ENCODE measurements at places on chromosomes 7 and 10.

DNA sequence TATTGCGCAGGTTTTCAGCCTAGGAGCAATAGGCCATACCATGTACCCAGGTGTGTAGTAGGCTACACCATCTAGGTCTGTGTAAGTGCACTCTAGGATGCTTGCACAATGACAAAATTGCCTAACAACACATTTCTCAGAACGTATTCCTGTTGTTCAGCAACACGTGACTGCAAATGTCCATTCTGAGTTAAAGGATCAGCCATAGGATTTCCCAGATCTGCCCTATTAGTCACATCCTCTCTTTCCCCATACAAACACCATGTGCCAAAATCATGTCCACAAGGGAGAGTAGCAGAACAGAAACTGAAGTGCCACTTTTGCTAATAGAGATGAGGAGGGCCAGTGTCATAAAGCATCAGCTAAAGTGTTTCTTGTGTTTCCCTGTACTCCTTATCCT, 42.6 kb upstream of the AMPH start:
- peak; percentile 99 for DNase-seq

DNA sequence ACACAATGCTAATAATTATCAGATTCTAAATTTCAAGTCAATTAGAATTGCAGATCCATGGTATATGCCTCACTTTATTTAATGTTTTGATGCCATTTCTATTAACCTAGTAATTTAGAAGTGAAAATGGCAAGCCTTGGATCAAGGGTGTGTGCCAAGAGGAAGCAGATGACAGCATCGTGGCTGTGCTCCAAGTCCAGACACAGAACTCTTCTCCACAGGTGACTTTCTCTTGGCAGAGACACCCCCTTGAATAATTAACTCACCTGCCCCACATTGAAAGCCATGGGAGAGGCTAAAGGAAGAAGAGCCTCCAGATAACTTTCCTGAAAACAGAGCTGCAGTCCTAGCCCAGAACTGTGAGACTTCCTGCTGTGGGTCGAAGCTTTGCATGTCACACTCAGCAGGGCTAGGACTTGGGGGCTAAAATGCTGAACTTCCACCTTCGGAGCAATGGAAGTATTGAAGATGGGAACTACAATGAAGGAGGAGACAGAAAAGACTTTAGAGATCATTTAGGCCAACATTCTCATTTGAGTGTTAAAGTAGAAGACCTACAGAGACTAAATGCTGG, 996 bp upstream of the C10orf90 start:
- DNase-seq, result no peak

- no peak for DNase-seq
These were observed 12.9 kb upstream of the HOXA2 start for GRCh38 chr7:27115221-27116026.

DNA sequence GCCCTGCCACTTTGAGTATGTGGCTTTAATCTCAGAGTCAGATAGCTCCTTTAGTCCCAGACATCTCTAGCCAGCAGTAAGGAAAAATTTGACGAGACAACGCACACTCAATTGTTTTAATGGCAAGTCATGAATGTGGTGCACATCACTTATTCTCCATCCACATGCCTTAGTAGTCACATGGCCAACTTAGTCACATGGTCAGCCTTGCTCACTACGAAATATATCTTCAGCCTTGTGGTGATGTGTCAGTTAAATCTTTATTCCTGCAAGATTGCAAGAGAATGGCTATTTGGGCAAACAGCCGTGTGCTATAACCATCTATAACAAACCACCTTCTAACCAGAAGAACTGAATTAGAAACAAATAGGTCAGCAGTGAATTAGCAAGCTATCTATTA, 871.1 kb upstream of the CELF2 start:
- DNase-seq, result no peak

DNA sequence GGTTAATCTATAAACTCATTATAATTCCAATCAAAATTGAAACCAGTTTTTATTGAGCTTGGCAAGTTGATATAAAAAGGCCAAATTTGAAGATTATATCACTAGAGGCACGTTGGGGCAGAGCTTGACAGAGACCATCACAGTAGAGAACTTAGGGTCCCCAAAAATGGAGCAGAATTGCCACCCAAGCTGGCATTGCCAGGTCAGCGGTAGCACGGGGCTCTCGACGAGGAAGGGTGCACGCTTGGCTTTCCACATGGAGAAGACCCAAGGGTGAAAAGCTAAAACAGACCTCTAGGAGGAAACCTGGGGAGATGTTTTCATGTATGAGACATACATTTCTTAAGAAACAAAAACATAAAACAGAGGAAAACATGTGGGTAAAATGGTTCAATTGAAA, 4.3 kb upstream of the JAKMIP3 start:
- no peak for DNase-seq

GRCh38 chr10:73226663-73227062, 20.4 kb downstream of the DNAJC9 start:
- DNase-seq, result no peak

DNA sequence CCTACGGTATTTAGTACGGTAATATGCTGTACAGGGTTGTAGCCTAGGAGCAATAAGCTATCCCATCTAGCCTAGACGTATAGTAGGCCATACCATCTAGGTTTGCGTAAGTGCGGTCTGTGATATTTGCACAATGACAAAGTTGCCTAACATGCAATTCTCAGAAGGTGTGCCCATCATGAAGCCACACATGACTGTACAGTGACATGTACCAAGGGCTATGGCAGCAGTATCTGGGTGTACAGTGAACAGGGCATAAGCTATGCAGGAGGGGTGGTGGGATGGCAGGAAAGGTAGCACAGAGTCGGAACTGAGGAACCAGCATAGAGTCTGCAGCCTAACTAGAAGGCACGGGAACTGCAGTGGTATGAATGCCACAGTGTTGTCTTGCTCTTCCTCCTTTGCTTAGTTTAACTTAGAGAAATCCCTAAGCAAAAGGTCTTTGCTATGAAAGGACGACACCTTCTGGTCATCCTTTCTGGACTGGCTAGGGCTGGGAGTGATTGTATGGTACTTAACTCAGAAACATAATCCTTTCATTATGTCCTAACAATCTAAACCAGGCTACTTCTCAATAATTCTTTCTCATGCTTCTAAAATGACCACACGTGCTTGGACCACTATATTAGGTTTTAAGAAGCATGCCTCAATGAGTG, 93.5 kb downstream of the DYNC1I1 start:
- DNase-seq, result no peak

- peak; percentile 4 for DNase-seq
These were observed 130.7 kb downstream of the ADRA2A start for GRCh38 chr10:111207500-111207899.

DNA sequence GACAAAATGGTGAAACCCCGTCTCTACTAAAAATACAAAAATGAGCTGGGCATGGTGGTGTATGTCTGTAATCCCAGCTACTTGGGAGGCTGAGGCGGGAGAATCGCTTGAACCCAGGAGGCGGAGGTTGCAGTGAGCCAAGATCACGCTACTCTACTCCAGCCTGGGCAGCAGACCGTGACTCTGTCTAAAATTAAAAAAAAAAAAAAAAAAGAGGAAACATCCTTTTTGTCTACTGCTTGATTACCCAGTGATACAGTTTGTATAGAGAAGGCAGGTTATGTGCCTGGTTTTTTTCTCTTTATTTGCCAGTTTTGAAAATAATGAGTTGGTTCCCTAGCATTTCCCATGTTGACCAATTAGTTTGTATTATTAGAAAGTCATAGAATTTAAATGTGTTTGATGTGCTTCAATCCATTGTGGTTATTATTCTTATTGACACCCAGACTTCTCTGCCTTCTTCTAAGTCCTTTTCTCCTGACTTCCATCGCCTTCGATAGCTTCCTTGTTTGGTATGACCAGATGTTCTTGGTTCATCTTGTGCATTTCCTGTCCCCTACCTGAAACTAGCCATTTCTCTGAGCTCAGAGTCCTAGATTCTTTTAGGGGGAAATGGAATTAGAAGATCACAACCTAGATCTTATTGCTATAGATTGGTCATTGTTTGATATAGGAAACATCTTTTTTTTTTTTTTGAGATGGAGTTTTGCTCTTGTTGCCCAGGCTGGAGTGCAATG, 43.2 kb downstream of the VKORC1L1 start:
- no peak for DNase-seq

- no peak for DNase-seq
These were observed 315.3 kb downstream of the LHFPL3 start for GRCh38 chr7:104643587-104644217.

GRCh38 chr7:88155756-88156155, 64.1 kb downstream of the SRI start:
- DNase-seq, result no peak

GRCh38 chr7:151306860-151307259, 34.8 kb upstream of the NUB1 start:
- no peak for DNase-seq

DNA sequence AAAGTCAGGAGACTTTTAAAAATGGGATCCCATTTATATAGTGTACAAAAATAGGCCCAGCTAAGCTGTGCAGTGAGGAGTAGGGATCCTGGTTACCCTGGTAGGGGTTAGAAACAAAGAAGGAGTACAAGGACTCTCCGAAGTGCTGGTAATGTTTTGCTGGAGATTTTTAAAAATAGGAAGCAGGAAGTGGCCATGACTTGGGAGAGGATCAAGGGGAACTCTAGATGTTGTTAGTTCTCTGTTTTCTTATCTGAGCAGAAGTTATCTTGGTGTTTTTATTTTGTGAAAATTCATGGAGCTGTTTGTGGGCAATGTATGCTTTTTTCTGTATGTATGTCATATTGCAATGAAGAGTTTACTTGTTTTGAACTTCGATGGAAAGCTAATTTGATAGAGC, 373.9 kb downstream of the SFMBT2 start:
- peak; percentile 37 for DNase-seq

- no peak for DNase-seq
These were observed 44.0 kb downstream of the ASB4 start for GRCh38 chr7:95529701-95530100.

DNA sequence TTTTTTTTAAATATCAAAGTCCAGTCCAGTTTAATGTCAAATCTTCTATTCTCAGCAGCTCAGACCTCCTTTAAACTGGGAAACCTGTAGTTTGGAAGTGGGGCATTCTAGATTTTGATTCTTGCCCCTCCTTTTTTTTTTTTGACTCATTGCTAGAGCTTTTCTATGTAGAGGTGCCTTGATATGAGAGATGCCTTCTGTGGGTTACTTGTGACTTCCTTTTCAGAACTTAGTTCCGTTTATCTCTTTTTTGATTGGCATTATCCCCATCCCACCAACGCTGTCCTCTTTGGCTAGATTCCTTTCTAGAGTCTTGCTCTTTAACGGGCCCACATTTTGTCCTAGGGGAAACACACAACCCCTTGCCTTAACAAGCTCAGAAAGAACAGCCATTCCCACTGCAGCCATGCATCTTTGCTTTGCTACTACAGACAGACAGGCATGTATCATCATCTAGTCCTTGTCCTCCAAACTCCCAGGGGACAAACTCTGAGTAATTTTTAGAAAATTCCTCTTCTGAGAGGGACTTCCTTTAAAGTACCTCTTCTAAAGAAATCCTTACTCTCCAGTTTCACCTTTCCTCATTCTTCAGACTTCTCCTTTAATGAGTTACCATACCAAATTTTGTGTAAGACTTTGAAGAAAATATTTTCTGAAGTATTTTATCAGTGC, 153.6 kb downstream of the PHF14 start:
- DNase-seq, result no peak

GRCh38 chr10:14552015-14552414, 221.3 kb upstream of the FRMD4A start:
- peak; percentile 34 for DNase-seq

- DNase-seq, result no peak
These were observed 51.2 kb upstream of the TMEM229A start for GRCh38 chr7:124084024-124084423.

DNA sequence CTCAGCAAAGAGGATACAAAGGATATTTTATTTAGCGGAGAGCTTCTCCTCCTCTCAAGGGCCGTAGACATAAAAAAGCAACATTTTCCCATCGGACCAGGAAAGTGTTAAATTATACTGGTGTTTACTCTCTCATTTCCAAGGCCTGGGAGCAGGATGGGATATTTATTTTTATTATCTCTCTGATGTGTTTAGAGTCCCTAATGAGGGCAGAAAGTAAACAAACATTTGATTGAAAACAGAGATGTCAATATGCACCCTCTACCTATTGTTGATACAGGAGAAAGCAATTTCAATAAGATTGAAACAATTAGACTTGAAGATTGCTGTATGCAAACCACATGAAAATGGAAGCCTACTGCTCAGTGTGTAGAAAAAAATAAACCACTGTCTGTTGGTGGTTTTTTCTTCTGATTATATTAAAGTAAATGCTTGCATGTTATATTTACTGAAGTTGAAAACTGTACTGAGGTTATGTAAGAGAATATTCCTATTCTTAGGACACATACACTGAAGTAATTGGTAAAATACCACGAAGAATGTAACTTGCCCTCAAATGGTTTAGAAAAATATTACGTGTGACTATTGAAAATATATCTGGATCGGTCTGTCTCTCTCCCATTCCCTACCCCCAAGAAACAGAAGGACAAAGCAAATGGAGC, 59.3 kb downstream of the ATXN7L1 start:
- DNase-seq, result no peak

DNA sequence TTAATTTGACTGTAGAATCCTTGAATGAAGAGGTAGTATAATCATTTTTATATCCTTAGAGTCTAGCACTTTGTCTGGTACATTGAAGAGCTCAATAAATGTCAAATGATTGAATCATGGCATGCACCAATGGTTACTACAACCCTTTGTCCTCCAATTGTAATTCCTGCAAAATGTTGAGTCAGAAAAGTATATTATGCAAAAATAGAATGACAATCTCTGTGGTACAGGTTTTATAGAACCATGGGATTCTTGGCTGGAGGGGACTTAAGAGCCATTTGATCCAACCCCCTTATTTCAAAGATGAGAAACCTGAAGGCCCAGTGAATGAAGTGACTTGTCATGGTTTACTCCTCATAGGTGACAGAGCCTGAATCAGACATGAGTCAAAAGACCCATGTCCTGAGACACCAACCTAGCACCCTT, 30.9 kb upstream of the SMKR1 start:
- DNase-seq, result no peak

DNA sequence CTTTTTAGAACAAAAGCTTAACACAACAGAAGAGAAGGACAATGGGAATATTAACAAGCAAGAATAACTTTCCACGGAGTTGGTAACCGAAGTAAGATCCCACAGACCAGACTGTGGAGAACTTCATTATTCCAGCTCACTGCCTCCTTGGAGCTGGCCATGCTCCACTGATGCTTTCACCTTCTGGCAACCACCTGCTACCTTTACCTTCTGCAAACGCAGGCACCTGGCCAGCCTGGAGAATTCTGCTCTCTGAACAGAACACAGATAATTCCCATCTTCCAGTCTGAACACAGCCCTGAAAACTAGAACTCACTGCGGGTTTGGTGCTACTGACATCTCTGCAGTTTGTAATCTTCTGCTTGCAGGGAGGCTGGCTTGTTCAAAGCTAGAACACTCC, 66.5 kb downstream of the JAZF1 start:
- DNase-seq, result no peak

GRCh38 chr10:10831085-10831484, 186.6 kb upstream of the CELF2 start:
- DNase-seq, result peak; percentile 0

Measured in inflammatory macrophage treated with lipopolysaccharide for 4 hours (primary cell).